ENCODE measurements at places on chromosomes 13 and 19. TPM values are rescaled to one million over a fixed set of nuclear protein-coding genes. Genes with fewer than 3 reads are reported as not detected.

Gene ZNF90
- 0.55 TPM for total RNA-seq

Gene AXL
- total RNA-seq, result 105 TPM

Gene TBC1D4
- total RNA-seq, result 236 TPM

Gene CDC42EP5
- 15.6 TPM for total RNA-seq

Gene NCAN
- total RNA-seq, result not detected

Gene CCDC124
- total RNA-seq, result 68.6 TPM

Gene LILRA2
- 3.5 TPM for total RNA-seq

GRCh38 chr19:5667751-5668271 is 12.5 kb downstream of the MICOS13 start:
- DNase-seq, result no peak

- DNase-seq, result no peak
These were observed 156.8 kb downstream of the DNAJC3 start for GRCh38 chr13:95833719-95834118.

- no peak for DNase-seq
These were observed 4.8 kb upstream of the VSIG10L start for GRCh38 chr19:51346742-51347141.

DNA sequence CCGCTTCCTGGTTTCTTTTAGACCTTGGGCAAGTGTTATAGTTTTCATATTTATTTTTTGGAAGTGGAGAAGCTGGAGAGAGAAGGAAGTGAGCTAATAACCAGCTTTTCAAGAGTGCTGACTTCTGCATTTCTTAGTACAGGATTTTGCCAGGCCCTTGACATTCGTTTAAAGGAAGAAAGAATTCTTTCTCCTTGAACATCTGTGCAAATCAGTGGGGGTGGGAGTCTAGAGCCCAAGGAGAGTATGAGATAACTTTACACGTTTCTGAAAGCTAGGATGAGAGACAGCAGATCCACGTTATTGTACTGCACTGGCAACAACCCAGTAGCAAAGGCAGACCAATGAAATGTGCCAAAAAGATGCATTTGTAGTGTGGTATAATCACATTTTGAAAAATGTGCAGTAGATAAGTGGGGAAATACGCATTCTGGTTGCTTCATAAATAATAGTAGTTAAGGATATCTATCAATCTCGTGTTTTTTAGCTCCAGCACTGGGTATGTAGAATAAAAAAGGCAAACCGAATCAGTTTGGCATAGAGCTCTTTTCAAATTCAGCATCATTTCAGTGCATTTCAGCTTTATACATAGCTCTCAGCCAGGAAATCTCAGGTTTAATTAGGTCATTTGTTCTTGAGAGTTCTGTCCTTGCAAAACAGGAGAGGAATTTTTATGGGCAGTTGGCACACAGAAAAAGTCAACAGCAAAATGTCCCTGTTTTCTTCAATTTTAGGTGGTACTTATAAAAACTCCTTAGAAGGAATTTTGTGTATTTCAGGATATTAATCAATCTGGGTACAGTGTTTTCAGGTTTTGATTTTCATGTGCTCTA is 4.3 kb downstream of the RNF113B start:
- no peak for DNase-seq

DNA sequence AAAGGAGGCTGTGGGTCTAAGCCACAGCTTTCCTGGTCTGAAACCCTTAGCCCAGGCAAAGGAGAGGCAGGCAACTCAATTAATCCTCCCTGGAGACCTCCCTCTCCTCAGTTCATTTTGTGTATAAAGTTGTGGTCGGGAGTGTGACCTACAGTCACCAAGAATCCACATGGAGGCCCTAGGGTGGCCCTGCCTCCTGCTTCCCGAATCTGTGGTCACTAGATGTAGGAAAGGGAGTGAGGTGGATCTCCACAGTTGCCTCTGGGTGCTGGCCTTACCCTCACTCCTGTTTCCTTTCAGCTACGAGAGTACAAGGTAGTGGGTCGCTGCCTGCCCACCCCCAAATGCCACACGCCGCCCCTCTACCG is 1.3 kb downstream of the RPL18A start:
- no peak for DNase-seq

GRCh38 chr13:114017028-114017630 is 43.3 kb upstream of the C13orf46 start:
- no peak for DNase-seq

- DNase-seq, result no peak
These were observed 13.7 kb downstream of the CUL4A start for GRCh38 chr13:113223070-113223469.

- no peak for DNase-seq
These were observed 479.6 kb downstream of the DIAPH3 start for GRCh38 chr13:59684105-59684504.

GRCh38 chr13:30111810-30112209 is 195.5 kb downstream of the KATNAL1 start:
- no peak for DNase-seq

DNA sequence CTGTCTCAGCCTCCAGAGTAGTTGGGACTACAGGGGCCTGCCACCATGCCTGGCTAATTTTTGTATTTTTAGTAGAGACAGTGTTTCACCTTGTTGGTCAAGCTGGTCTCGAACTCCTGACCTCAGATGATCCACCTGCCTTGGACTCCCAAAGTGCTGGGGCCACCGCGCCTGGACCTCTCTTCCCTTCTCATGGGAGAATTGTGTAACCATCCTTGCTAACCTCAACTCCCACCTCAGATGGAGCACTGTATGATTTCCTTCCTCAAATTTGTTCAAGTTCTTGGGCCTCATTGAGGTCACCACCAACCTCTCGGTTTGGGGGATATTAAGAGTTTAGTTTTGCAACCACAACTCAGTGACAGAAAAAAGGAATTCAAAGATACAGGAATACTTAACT is 10.7 kb downstream of the LILRA5 start:
- no peak for DNase-seq

DNA sequence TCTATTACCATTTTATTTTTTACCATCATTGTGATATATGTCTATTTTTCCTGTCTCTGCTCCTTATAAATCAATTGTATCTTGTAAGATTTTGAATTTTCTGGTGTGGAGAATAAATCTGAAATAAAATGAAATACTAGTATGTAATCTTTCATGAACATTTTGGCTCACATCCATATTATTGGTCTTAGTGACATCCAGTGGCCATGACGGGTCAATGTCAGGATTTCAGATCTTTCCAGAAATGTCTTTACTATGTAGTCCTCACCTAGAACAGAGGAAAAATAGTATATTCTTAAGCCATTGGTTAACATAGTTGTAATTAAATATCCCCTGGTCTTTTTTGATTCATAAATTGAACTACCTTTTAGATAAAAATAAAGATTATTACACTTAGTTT is 109.8 kb upstream of the GPC6 start:
- no peak for DNase-seq

DNA sequence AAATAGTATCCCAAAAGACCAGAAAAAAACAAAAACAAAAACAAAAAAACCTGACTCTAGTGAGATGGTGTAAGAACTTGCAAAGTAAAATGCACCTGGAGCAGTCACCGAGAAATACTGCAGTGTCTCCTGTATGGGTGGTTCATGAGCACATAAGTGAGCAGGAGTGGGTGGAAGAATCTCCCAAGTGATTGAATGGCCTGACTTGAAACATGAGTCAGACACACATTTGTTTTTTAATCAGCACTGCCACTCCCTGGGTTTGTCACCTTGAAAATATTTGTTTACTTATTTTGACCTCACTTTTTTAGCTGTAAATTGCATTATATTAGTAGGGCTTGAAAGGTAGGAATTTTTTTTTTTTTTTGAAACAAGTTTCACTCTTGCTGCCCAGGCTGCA is 2.0 kb downstream of the ZNF431 start:
- no peak for DNase-seq

DNA sequence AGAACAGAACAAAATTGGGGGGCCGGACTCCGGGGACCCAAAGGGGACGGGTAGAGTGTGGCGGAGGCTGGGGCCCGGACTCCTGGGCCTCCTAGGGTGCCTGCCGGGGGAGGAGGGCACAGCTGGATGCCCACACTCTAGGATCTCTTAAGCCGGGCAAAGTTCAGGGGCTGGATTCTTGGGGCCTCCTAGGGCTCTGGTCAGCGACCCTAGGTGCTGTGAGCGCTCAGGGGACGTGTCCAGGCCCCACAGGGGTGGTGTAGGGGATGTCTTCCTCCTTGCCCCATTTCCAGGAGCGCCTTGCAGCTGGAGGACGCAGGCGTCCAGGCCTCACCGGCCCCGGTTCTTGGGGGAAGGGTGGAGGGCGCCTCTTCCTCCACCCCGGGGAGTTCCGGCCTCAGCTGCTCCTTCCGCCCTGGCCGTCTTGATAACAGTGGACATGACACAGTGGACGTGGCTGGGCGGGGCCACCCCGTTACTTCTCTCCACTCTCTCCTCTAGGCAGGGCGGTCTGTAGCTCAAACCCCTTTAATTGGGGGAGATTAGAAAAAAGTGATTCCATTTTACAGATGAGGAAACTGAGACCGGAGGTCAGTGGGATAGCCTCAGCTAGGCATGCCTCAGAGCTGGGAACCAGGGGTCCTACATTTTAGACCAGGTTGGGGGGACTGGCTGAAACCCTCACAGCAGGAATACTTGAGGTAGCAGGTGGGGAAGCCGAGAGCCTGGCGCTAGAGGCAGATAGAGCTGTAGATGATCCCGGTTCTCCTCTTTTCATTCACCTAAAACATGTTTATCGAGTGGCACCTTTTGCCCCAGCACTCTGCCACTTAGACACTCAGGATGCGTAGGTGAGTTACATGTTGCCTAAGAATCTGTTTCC is 705 bp downstream of the STXBP2 start:
- DNase-seq, result no peak

- no peak for DNase-seq
These were observed 19.3 kb upstream of the EHD2 start for GRCh38 chr19:47693903-47694302.

GRCh38 chr13:114151565-114152284 is 19.3 kb upstream of the RASA3 start:
- no peak for DNase-seq

GRCh38 chr19:49374665-49375434 is 11.2 kb downstream of the DKKL1 start:
- DNase-seq, result no peak

DNA sequence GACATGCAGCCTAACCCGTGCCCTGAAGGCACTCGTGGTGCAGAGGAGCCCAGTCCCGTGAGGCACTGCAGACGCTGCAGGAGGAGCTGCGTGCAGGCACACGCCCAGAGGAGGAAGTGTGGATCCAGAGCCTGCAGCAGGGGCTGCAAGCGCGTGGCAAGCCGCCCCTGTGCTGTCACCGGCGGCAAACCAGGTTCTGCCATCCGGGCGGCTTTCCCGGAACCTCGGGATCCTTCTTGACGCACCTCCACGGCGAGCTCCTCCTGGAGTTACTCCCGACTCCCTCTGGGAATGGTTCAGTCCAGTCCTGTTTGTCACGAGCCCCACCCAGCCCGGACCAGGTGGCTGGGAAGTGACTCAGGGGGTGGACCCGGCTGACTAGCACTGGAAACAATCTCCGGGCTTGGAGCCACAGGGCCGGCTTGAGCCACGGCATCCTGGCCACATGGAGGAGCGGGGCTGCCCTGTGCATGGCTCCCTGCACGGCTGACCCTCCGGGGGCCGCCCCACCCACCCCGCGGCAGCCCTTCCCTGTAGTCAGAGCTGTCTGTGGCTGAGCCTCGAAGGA is 10.2 kb downstream of the DPP9 start:
- peak; percentile 94 for DNase-seq

DNA sequence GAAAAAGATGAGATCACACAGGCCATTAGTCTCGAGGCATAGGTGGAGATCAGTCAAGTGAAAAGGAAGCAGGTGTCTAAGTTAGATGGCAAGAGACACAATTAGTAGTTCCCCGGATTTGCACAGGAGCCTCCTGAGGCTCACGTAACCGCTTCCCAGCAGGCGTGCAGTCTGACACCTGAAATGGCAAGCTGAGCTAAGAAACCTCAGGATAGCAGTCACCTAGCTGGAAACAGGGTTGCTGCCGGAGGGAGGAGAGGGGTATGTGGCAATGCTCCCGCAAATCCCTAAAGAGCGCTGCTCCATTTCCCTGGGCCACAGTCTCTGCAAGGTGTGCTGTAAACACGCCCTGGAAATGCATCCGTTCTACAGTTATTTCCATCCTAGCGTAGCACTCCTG is 1151.0 kb downstream of the DIAPH3 start:
- no peak for DNase-seq

DNA sequence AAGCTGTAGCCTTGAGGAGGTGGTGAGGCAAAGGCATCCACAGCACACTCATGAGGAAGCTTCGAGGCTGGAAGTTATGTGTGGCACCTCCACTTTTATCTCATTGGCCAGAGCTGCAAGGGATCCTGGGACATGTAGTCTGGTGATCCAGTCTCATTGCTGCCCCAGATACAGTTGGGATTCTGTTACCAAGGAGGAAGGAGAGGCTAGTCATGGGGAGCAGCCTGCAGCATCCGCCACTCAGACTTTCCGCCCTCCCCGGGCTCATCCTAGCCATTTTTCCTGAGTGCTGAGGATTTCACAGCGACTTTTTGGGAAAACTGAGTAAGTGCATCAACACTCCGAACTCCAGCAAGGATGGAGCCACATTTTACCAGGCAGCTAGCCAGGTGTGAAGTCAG is 74.4 kb downstream of the DPF1 start:
- peak; percentile 30 for DNase-seq

GRCh38 chr13:48411147-48411794 is 1.6 kb downstream of the LPAR6 start:
- DNase-seq, result no peak

DNA sequence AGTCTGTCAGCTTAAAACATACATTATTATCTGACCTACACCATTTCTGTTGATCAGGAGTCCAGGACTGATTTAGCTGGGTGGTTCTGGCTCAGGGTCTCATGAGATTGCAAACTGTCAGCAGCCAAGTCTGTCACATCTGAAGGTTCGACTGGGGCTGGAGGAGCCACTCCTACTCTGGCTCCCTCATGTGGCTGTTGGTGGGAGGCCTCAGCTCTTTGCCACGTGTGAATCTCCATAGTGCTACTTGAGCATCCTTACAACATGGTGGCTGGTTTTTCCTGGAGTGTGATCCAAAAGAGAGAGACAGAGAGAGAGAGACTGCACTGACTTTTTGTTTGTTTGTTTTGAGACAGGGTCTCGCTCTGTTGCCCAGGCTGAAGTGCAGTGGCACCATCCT is 63.6 kb upstream of the NFIC start:
- DNase-seq, result no peak

DNA sequence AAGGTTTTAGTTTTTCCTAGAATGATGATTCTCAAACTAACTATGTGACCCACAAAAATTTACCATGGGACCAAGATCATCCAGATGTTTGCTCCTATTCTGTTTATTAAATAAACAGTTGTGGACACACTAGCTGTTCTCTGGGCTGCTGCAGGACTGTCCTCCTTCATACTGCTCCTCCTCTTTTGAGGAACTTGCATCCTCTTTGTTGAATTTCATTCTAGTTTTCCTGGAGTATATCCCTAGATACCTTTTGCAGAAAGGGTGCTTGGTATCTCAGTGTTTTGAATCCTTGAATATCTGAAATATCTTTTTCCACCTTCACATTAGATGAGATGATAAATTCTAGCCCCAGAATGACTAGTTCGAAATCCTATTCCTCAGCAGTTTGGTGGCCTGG is 24.1 kb downstream of the VASP start:
- no peak for DNase-seq

DNA sequence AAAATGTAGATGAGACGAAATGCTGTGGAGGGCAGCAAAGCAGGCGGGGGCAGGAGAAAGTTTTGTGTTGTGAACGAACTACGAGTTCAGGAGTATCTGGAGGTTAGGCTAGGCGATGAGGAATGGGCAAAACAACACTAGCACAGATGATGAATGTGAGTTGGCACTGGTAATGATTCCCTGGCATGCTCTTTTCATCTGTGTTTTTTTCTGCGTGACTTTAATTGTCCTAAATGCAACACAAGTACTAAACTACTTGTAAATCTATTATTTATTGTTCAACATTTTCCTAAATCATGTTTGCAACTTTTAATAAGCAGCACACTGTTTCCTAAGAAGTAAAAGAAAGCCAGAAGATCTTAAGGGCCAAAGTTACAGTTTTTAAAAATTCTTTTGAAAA is 19.2 kb downstream of the TNFSF13B start:
- no peak for DNase-seq

Data from adrenal gland (tissue), 19 donors.